ENCODE measurements at places on chromosomes 13 and 19.

- DNase-seq, result no peak
Measured at GRCh38 chr19:3836887-3837286, 32.0 kb downstream of the ZFR2 start.

DNA sequence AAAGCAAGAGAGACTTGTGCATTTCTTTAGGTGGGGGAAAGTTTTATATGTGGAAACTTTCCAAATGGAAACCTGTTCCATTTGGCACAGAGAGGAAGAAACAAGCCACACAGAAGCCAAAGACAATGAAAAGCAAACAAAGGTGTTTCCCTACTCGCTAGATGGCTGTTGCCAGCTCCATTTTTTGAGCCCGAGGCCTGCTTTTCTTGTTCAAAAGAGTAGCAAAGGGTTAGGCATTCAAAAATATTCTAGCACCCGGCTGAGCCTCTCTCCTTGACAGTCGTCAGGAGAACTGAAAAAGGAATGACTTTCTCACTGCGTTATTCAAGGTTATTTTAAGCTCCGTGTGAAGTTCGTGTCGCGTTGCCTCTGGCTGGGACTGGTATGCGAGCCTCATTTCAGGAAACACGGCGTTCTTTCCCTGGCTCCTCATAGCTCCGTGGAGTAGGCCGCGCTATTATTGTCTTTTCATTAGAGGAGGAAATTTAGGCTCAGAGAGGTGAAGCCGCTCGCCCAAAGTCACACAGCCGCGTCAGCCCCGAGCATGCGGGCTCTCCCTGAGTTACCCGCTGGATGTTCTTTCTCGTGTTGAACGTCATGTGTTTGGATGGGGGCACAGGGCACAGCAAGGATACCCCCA, 7.6 kb downstream of the TRPM4 start:
- DNase-seq, result no peak

DNA sequence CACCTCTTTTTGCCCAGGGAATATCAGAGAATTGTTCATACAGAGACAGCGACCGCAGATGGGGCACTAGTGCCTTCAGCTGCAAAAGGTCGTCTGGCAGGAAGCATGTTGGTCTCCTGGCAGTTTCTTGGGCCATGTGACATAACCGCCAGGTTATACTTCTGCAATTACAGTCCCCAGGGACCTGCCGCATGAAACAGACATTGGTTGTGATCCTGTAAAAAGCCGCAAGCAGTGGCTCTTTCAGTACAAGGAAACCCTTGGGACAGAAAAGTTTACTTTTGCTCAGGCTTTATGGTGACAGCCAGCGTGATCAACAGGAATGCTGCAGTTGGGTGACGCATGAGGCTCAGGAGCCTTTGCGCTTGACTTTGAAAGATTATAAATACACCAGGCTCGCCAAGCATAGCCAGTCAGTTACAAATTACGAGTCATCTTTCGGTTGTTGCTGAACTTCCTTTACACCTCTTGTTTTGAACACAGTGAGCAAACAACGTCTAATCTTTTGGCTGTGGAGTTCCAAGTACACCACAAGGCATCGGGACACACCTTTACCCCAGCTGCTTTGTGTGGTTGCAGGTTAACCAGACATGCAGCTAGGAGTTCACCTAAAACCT, 50.5 kb upstream of the UBE2L5 start:
- DNase-seq, result no peak

- DNase-seq, result peak; percentile 59
Measured at GRCh38 chr13:95256091-95256490, 45.2 kb downstream of the ABCC4 start.

DNA sequence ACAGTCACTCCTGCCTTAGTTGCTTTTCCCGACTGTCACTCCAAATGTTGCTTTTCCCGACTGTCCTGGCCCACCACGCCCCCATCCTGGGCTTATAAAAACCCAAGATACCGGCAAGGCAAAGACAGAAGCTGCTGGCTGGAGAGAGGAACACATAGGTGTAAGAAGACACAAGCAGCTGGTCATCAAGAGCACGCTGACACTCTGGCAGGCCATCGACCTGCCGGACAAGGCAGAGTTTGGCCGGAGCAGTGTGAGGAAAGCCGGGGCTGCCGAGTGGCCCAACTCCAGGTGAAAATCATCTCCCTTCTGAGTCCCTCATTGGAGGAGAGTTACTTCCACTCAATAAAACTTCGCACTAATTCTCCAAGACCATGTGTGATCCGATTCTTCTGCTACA, 349.5 kb downstream of the SLITRK1 start:
- DNase-seq, result no peak

Data from BJ (cell line).